ENCODE measurements at places on chromosomes 16 and 17.
A peak's percentile ranks its signal among the peaks of the same experiment; 100 is the strongest.

- DNase-seq, result no peak
Measured at GRCh38 chr16:49419862-49420261, 46.3 kb downstream of the C16orf78 start.

GRCh38 chr17:29591146-29591736, 1.7 kb upstream of the ANKRD13B start:
- DNase-seq, result no peak

DNA sequence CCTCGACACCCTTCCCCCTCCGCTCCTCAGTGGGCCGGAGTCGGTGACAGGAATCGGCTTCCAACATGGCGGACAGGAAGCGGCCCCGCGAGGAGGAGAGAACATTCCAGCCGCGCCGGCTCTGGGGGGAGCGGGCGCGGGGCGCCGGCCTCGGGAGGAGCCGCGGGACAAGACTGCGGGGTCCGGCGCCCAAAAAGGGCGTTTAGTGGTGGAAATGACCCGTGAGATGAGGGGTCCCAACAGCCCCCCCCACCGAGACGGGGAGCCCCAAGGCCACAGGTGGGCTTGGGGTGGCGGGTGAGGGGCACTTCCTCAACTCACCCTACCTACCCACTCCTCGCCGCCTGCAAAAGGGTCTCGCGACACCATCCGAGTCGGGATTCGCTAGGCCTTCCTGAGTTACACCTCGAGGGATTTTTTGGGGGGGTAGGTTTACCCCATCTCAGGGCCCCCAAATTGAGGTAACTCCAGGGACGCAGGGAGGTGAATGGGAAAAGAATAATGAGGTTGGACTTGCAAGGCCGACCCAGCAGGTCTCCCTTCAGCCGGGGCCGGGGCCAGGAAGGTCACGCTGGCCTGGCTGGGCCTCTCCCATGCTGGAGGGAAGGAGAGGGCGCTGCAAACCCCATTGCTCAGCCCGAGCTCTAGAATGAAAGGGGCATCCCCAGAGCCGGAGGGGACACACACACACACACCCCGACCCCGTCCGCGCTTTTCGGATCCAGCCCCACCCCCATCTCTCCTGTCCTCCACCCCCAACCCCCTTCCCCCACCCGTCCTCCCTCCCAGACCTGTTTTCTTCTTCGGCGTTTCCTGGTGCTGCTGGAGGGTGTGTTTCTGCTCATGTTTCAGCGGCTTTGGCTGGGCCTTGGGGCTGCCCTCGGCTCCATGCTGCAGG, 707 bp downstream of the NUFIP2 start:
- DNase-seq, result peak; percentile 45

GRCh38 chr17:46059486-46059885, 60.4 kb downstream of the STH start:
- no peak for DNase-seq

GRCh38 chr16:13402601-13403000, 501.2 kb downstream of the SHISA9 start:
- DNase-seq, result no peak

DNA sequence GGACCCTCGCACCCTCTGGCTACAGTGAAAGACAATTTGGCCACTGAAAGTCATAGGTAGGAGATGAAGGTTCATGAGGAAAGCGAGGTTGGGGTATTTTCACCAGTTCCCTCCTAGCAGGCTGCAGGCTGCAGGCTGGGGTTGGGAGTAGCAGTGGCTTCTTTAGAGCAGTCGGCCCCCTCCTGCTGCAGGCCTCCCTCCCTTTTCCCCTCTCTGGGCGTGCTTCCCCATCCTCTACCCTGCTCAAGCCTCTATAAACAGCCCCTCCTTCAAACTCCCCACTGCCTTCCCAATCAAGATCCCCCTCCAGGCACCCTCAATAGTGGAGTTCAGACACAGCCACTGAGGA, 41.8 kb downstream of the GAS7 start:
- no peak for DNase-seq

- DNase-seq, result no peak
Measured at GRCh38 chr17:41144846-41145245, 4.5 kb upstream of the KRTAP4-6 start.

DNA sequence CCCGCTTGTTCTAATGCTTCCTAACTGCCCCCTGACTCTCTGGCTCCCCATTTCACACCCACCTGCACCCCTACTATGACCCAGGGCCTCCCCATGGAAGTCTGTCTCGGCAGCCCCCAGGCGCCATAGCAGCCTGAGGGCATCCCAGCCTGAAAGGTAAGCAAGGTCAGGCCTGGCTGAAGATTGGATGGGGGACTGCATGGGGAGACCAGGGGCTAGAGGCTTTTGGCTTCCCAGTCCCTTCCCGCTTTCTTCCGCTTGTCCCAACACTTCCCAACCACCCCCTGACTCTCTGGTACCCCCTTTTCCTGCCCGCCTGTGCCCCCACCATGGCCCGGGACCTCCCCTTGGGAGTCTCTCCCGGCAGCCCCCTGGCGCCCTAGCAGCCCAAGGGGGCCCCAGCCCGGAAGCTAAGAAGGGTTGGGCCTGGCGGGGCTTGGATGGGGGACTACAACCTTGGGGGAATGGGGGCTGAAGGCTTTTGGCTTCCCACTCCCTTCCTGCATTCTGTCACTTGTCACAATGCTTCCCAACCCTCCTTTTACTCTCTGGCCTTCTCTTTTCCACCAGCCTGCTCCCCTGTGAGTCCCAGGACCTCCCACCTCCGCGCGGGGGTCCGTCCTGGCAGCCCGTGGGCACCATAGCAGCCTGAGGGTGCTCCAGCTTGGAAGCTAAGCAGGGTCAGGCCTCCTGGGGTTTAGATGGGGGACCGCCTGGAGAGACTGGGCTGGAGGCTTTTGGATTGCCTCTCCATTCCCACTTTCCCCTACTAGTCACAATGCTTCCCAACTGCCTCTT, 2288.4 kb downstream of the TP53TG3F start:
- no peak for DNase-seq

- DNase-seq, result no peak
Measured at GRCh38 chr16:49497466-49497865, 123.9 kb downstream of the C16orf78 start.

GRCh38 chr17:48582750-48583069, 4.6 kb upstream of the HOXB4 start:
- no peak for DNase-seq

- no peak for DNase-seq
Measured at GRCh38 chr17:17424552-17424951, 52.2 kb upstream of the MED9 start.

- DNase-seq, result no peak
Measured at GRCh38 chr16:49068224-49068623, 213.4 kb downstream of the CBLN1 start.

DNA sequence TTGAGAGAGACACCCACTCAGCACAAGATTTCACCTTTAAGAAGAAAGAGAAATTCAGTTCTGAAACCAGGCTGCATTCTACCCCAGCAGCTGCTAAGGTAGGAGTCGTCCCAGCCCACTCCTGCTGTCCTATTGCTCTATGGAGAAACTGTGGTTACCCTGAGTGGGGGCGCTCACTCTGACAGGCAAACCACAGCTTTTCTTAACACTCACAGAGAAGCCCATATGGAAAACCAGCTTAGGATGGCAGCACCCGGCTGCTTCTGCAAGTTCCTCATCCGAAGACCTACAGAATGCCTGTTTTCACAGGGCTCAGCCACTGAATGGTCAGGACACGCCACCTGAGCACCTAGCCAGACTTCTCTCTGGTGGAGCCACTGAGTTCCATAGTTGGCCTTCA, 7.5 kb downstream of the ATP5PD start:
- no peak for DNase-seq

GRCh38 chr16:88569614-88569984, 604 bp upstream of the ZC3H18 start:
- no peak for DNase-seq

DNA sequence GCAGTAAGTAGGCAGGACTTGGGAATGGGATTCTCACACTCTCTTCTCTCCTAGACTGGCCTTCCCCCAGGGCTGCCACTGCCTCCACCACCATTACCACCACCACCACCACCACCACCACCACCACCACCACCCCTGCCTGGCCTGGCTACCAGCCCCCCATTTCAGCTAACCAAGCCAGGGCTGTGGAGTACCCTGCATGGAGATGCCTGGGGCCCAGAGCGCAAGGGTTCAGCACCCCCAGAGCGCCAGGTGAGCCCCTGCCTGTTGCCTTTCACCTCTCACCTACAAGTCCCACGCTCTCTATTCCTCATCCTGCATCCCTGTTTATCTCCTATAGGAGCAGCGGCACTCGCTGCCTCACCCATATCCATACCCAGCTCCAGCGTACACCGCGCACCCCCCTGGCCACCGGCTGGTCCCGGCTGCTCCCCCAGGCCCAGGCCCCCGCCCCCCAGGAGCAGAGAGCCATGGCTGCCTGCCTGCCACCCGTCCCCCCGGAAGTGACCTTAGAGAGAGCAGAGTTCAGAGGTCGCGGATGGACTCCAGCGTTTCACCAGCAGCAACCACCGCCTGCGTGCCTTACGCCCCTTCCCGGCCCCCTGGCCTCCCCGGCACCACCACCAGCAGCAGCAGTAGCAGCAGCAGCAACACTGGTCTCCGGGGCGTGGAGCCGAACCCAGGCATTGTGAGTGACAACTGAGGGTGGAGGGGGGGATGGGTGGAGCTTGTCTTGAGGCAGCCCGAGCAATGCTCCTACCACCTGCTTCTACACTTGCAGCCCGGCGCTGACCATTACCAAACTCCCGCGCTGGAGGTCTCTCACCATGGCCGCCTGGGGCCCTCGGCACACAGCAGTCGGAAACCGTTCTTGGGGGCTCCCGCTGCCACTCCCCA, 7.9 kb upstream of the TMEM88 start:
- DNase-seq, result no peak

DNA sequence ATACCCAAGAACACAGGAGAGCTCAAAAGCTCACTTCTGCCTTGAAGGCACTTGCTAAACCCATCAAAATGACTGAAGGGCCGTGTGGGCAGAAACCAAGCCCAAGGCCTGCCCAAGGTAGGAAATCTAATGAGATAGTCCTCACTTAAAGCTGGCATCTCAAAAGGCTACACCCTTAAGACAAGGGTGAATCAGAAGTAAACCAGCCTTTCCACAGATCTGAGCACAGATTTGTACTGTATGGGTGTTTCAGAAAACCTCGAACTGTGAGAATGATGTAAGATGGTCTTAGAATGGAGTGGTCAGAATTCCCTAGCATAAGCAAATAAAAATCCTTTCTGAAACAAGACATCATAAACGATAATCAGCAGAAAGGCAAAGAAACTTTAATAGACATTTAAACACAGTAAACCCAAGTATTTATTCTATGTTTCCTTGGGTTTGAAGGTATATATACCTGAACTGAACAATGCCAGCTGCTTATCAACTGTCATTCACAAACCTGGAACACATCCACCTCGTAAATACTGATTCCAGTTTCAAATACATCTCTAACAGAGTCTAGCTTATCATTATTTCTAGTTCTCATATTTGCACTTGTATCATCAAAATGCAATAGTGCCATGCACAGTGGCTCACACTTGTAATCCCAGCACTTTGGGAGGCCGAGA, 37.8 kb downstream of the GLG1 start:
- no peak for DNase-seq

DNA sequence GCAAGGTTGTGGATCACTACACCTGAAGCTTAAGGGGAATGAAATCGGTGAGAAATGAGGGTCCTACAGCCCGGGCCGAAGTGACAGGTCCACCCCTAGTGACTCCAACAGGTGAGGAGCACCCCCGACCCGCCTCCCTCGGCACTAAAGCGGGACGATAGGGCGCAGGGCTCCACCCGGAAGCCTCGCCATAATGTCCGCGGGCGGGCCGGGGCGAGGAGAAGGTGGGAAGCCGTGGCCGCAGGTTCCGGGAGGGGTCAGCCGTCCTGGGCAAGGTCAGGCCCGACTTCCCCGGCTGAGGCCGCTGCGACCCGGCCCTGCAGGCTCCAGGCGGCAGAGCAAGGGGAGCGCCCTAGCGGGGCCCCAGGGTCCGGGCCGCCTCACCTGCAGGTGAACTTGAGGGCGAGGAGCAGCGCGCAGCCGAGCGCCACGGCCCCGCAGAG, 543 bp downstream of the TXNDC11 start:
- no peak for DNase-seq

DNA sequence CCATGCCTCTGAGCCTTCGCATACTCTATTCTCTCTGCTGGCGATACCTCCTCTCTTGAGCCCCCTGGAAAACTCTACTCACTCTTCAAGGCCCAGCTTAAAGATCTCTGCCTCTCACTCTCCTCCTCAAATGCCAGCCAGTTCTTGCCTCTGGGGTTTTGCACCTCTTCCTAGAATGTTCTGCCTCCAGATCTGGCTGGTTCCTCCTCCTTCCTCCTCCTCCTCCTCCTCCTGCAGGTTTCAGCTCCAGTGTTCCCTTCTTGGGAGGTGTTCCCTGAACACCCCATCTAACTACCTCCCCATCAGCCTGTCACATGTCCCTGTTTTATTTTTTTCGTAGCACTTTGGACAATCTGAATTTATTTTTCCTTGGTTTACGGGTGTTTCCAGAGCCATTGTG, 35.1 kb upstream of the SBK1 start:
- no peak for DNase-seq

- DNase-seq, result no peak
Measured at GRCh38 chr17:34487626-34488025, 91.8 kb upstream of the TMEM132E start.

- DNase-seq, result no peak
Measured at GRCh38 chr16:987906-988305, 6.3 kb downstream of the SOX8 start.

GRCh38 chr17:5510771-5511170, 24.4 kb downstream of the MIS12 start:
- no peak for DNase-seq

DNA sequence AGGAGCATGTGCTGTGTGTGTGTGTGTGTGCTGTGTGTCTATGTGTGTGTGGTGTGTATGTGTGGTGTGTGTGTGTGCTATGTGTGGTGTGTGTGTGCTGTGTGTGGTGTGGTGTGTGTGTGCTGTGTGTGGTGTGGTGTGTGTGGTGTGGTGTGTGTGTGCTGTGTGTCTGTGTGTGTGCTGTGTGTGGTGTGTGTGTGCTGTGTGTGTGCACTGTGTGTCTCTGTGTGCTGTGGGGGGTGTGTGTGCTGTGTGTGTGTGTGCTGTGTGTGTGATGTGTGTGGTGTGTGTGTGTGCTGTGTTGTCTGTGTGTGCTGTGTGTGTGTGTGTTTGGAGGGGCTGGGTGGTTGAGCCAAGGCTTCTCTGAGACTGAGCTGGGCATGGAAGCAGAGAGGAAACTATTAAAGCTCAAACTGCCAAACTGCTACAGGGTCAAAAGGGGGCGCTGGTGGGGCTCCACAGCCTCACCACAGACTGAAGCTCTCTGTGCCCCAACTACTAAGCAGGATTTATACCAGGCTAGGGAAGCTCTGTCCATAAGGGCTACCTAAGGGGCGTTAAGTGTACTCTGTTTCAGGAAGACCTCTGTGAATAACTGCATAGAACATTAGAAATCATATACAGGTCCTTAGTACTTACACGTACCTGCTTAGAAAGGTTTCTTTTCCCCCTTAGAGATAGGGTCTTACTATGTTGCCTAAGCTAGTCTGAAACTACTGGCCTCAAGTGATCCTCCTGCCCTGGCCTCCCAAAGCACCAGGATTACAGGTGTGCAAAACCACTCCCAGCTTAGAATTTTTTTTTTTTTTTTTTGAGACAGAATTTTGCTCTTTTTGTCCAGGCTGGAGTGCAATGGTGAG, 27.8 kb upstream of the GHDC start:
- peak; percentile 12 for DNase-seq

Data from posterior cingulate gyrus (tissue), 11 donors.